ENCODE measurements at places on chromosomes 13 and 19.

DNA sequence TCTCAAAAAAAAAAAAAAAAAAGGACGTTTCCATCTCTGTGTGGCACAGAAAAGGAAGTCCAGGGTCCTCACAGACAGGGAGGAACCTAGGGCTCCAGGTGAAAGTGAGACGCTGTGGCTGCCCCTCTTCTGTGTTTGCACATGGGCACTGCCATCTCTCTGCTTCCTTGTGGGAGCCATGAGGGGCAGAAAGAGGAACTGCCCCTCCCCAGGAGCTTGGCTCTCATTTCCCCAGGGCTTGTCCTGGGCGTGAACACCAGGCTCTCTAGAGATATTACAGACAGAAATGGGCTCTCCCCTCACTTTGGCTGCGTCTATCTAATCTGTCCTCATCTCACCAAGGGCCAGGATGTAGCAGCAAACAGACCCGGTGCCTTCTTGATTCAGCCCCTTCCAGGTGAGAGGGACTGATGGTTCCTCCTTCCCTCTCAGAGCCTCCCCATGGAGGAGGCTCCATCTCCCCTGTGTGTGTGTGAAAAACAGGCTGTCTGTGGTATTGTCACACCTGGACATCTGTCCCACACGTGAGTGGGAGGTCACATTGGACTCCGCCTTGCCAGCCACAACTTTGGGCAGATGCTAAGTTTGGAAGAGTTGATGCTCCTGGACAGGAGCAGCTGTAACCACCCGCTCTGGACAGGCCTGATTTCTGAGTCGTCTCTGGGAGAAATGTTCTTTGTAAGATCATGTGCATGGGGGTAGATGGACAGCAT lies 840 bp upstream of the LILRA4 start:
- no peak for DNase-seq

GRCh38 chr13:73732350-73732749 lies 401.9 kb downstream of the KLF12 start:
- no peak for DNase-seq

- DNase-seq, result no peak
Measured at GRCh38 chr19:33472691-33473652, 48.6 kb downstream of the PEPD start.

- no peak for DNase-seq
Measured at GRCh38 chr13:45398877-45399276, 19.3 kb downstream of the SLC25A30 start.

- no peak for DNase-seq
Measured at GRCh38 chr13:99813336-99814095, 158.1 kb downstream of the ZIC5 start.

- DNase-seq, result no peak
Measured at GRCh38 chr13:97849305-97849704, 104.2 kb upstream of the IPO5 start.

DNA sequence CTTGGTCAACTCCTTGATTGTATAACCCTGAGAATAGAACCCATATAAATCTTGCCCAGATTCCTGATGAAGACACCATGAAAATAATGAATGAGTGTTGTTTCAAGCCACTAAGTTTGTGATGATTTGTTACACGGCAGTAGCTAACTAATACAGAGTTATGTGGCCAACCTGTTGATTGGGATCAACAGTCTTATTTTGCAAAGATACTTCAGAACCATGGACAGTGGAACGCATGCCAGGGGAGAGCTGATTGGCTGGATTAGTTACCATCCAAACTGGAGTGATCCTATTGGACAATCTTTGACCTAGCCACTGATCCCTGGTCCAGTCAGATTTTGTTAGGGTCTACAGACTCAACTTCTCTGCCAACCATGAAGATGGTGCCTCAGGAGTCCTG lies 26.6 kb downstream of the CD70 start:
- no peak for DNase-seq

DNA sequence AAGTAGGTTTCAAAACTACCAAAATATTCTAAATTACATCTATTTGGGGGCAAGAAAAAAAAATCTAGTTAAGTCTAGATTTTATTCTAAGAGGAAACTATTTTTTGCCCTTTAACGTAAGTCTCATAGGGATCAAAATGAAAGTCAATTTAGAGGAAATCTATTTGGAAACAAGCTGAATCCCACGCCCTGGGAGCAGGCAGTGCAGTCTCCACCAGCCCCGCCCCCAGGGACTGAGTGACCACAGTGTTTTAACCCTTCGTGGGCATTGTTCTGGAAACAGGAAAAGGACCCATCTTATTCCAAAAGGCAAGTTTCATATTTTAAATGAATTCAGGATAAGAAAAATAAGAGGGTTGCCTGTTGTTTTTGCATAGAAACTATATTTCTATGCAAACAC lies 209.7 kb downstream of the SPRY2 start:
- DNase-seq, result no peak

- DNase-seq, result no peak
Measured at GRCh38 chr13:31835932-31836331, 96.6 kb downstream of the RXFP2 start.

DNA sequence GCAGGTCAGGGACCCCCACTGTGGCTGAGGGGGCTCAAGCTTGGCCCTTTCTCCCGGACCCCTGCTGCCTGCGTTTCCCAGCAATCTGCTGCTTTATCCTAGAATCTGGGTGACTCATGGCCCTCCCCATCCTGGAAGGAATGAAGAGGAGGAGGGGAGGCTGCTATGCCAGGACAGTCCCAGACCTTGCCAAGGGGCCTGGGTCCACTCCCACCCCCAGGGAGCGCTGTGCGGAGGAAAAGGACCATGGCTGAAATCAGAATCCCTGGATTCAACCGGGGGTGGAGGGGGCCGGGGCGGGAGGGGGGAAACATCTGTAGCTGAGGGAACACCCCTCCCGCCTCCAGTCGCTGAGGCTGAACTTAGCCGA lies 20.5 kb downstream of the ZNF114 start:
- no peak for DNase-seq

GRCh38 chr19:32830231-32831014 lies 39.1 kb downstream of the SLC7A9 start:
- DNase-seq, result no peak

DNA sequence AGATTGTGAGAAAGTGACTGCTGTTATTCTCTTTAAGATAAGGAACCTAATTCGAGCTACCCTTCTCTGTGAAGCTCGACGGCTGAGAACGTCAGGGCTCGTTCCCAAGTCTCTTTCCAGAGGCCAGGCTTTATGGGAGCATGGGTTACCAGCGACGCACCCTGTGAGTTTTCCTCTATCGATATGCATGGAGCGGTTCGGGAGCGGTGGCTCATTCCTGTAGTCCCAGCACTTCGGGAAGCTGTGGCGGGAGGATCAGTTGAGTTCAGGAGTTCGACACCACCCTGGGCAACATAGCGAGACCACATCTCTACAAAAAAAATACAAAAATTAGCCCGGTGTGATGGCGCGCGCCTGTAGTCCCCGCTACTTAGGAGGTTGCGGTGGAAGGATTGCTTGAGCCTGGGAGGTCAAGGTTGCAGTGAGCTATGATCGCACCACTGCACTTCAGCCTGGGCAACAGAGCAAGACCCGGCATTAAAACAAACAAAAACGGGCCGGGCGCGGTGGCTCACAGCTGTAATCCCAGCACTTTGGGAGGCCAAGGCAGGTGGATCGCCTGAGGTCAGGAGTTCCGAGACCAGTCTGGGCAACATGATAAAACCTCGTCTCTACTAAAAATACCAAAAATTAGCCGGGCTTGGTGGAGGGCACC lies 681 bp upstream of the ZNF606 start:
- DNase-seq, result no peak

DNA sequence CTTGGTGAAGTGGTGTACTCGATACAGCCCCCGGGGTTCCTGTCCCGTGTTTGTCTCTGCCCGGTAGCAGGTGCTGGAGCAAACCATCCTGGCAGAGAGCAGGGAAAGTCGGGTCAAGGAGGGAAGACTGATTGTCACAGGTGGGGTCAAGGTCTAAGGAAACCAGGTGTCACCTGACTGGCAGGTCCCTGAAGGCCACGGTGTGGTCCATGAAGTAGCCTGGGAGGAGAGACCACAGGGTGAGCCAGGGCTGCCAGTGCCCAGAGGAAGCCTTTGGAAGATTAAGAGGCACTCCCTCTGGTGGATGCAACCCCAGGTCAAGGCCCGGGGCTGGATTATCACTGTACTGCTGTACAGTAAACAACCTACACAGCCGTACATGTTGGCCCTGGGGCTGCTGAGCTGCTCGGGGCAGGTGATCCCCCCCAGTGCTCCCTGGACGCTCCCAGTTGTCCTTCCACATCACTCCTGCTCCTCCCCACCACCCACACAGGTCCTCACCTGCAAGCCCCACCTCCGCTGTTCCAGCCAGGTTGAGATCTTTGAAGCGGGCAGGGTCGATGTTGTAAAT lies 6.0 kb upstream of the CCER2 start:
- no peak for DNase-seq

GRCh38 chr19:27742041-27742440 lies 1470.9 kb downstream of the UQCRFS1 start:
- no peak for DNase-seq

- no peak for DNase-seq
Measured at GRCh38 chr13:87311165-87311564, 360.0 kb upstream of the SLITRK5 start.
